NCI-H2081 (cell line): ENCODE measurements at places on chromosomes 11 and 22.

DNA sequence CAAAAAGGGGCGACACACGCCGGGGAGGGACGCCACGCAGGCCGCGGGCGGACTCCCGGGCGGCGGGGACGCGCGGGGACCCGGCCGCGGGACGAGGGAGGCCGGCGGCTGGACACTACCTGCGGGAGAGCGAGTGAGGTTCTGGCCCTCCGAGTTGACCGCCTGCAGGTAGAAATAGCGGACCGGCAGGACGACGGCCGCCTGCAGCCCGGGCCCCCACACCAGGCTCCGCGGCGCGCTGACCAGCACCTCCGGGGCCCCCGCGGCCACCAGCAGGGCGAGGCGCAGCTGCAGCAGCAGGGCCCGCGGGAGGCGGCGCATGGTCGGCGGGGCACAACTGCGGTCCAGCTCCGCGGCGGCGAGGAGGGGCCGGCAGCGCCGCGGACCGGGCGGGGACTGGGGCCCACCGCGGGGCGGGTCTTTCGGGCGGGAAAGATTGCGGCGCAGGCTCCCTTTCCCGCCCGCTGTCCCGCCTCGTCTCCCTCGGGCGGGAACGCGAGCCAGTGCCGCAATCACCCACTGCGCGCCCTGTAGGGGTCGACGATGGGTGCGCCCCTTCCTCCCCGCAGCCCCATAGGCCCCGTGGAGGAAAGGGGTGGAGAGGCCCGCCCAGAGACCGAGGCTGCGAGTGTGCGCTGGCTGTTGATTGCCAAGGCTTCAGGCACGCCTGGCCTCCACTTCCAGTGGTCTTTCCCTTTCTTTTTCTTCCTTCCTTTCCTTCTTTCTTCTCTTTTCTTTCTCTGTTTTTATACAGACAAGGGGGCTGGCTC is at the start of gene POGLUT3:
TSS of gene POGLUT3 (minus strand) at position 339 of the 770 bp plus-strand sequence. CDS start at position 321, 18 bp downstream.
- DNase-seq = peak; percentile 60

DNA sequence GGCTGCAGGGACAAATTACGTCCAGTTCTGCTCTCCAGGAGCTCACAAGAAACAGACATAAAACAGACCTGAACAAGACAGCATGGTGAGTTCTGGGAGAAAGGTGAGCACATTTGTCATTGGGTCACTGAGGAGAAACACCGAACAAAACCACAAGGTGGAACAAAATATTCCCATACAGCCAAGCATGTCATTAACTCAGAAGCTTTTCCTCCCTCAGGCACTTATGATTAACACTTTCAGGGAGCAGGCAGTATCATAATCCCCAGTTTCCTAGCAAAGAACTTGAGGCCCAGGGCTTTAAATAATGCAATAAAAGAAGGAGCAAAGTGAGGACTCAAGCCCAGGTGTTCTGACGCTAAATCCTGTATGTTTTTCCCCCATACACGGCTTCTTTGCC is 43.0 kb downstream of the P4HA3 start:
- DNase-seq = no peak

DNA sequence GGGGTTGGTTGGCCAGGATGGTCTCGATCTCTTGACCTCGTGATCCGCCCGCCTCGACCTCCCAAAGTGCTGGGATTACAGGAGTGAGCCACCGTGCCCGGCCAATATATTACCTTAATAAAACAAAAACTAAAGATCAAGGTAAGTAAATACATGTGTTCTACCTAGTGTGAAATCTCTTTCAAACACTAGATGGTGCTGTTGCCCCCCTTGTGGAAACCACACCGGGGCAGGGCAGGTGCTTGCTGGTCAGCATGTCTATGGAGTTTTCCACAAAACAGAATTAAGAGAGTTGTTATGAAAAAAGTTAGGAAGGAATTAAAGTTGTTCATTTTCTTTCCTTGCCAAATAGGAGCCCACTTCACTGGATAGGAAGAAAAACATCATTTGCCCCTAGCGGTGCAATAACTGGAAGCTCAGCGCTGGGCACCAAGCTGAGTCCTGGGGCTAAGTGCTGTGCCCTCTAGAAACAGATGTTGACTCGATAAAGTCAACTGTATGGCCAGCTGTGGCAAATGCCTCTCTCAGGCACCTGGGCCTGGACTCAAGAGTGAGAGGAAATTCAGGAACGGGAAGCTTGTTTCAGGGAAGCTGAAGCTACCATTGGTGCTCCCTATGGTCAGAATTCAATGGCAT is 6.3 kb upstream of the KCNJ5 start:
- peak; percentile 77 for DNase-seq

GRCh38 chr11:131889146-131889577 is 518.7 kb downstream of the NTM start:
- DNase-seq = peak; percentile 90
